Naive thymus-derived CD8-positive, alpha-beta T cell (primary cell): ENCODE measurements at places on chromosomes 3 and 15.

- H3K27me3 ChIP-seq, result no peaks in the 10 kb centered on the region
- H3K36me3 ChIP-seq, result no peaks in the 10 kb centered on the region
- H3K4me1 ChIP-seq, result no peaks in the 10 kb centered on the region
These were observed 67.8 kb downstream of the TTC23 start for GRCh38 chr15:99181545-99181971.

DNA sequence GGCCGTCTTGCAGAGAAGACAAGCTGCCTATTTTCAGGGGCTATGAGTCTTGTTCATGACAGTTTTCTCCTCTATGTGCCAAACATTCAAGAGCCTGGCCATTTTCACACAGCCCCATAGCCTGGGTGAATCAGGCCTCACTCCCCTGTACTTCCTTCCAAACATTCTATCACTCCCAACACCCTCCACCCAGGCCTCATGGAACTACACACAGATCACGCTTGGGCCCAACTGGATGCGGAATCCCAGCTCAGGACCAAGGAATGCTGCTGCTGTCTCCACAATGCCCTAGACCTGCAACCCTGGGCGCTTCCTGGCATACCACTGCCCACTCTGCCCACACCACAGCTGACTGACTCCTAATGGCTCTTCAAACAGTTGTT, 39.4 kb upstream of the PCSK6 start:
- H3K27me3 ChIP-seq, result peaks cover 2% of the 10 kb centered on the region
- no peak overlapping the region for H3K27ac ChIP-seq
- no peaks in the 10 kb centered on the region for H3K4me1 ChIP-seq

- H3K4me3 ChIP-seq, result no peak overlapping the region
- no peaks in the 10 kb centered on the region for H3K36me3 ChIP-seq
- no peak overlapping the region for H3K27ac ChIP-seq
- no peaks in the 10 kb centered on the region for H3K27me3 ChIP-seq
- no peak for DNase-seq
- H3K4me1 ChIP-seq, result no peaks in the 10 kb centered on the region
These were observed 1104.6 kb downstream of the OTOL1 start for GRCh38 chr3:162601101-162601670.

DNA sequence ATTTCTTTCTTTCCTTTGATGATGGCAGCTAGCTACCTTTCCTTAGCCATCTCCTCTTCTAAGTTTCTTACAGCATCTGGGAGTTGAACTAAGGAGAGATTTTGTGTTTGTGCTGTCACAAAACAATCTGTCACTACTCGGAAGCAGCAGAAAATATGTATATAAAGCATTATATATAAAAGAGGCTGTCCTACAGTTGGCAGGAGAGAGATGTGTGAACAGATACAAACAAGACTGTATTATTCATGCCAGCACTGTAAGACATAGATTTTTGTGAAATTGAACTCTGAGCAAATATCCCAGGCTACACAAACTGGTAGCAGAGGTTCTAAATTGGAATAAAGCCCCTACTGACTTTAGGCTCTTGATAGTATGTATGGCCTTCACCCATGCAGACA, 577.5 kb upstream of the NECTIN3 start:
- H3K27me3 ChIP-seq, result no peaks in the 10 kb centered on the region
- H3K4me3 ChIP-seq, result no peak overlapping the region
- H3K4me1 ChIP-seq, result no peaks in the 10 kb centered on the region
- no peak overlapping the region for H3K27ac ChIP-seq
- no peak for DNase-seq

GRCh38 chr15:48267766-48268165, 61.7 kb downstream of the SLC12A1 start:
- H3K4me3 ChIP-seq, result no peak overlapping the region
- DNase-seq, result no peak
- H3K36me3 ChIP-seq, result no peaks in the 10 kb centered on the region
- H3K27ac ChIP-seq, result no peak overlapping the region
- H3K4me1 ChIP-seq, result no peaks in the 10 kb centered on the region
- H3K27me3 ChIP-seq, result peaks cover 13% of the 10 kb centered on the region

GRCh38 chr3:84567796-84568195, 391.0 kb upstream of the CADM2 start:
- H3K27ac ChIP-seq, result no peak overlapping the region
- H3K27me3 ChIP-seq, result no peaks in the 10 kb centered on the region
- DNase-seq, result no peak
- no peaks in the 10 kb centered on the region for H3K36me3 ChIP-seq
- H3K4me1 ChIP-seq, result no peaks in the 10 kb centered on the region
- no peak overlapping the region for H3K4me3 ChIP-seq

GRCh38 chr3:80094589-80094988, 326.8 kb upstream of the ROBO1 start:
- H3K4me1 ChIP-seq, result no peaks in the 10 kb centered on the region
- H3K27ac ChIP-seq, result no peak overlapping the region
- H3K36me3 ChIP-seq, result no peaks in the 10 kb centered on the region

DNA sequence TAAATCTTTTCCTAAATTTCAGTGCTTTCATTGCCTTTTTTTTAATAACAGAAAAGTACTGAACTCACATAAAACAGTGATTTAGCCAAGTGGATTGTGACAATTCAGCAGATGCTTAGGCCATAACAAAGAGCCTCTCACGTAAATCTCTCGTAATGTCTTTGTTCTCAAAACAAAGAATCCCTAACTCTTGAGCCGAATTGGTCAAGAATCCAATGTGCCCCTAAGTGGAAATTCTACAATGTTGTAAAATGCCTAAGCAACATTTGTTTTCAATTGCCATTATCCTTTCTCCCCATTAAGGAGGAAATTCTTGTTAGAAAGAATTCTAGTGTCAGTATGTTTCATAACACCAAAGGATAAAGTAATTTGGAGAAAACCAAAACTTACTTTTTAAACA, 235.7 kb upstream of the THBS1 start:
- H3K27ac ChIP-seq, result no peak overlapping the region
- H3K4me1 ChIP-seq, result peaks cover 2% of the 10 kb centered on the region
- no peaks in the 10 kb centered on the region for H3K27me3 ChIP-seq
- no peaks in the 10 kb centered on the region for H3K36me3 ChIP-seq
- H3K4me3 ChIP-seq, result no peak overlapping the region
- no peak for DNase-seq

DNA sequence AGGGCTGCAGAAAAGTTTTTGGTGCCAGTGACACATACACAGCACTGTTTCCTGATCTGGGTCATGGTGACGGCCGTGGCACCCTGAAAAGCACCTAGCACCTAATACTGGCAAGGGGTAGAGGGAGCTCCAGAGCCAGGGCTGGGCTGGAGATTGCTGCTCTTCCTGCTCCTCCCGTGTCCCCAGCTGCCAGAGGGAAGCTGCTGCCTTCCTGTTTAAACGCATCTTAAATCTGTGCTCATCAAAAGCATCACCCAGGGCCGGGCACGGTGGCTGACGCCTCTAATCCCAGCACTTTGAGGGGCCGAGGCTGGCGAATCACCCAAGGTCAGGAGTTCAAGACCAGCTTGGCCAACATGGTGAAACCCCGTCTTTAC, 156.7 kb upstream of the MEF2A start:
- no peak for DNase-seq
- H3K4me3 ChIP-seq, result no peak overlapping the region
- peaks cover 34% of the 10 kb centered on the region for H3K4me1 ChIP-seq
- H3K36me3 ChIP-seq, result no peaks in the 10 kb centered on the region
- H3K27me3 ChIP-seq, result no peaks in the 10 kb centered on the region
- H3K27ac ChIP-seq, result peak overlapping the region; percentile 71
